Right atrium auricular region (tissue), 2 donors: ENCODE measurements at places on chromosomes 5 and 9.

- no peak for DNase-seq
These were observed 61.0 kb downstream of the GRAMD2B start for GRCh38 chr5:126484253-126484652.

DNA sequence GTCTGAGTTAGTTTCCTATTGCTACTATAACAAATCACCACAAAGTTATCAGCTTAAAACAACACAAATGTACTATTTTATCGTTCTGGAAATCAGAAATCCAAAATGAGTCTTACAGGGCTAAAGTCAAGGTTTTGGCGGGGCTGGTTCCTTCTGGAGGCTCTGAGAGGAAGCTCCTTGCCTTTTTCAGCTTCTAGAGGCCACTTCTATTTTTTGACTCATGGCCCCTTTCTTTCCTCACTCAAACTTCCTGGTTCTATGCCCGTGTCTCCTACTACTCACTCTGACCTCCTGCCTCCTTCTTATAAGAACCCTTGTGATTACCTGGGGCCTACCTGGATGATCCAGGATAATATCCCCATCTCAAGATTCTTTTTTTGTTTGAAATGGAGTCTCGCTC, 48.2 kb downstream of the GABBR2 start:
- no peak for DNase-seq

- DNase-seq, result peak; percentile 77
These were observed 79.9 kb downstream of the FNBP1 start for GRCh38 chr9:129962889-129963703.

DNA sequence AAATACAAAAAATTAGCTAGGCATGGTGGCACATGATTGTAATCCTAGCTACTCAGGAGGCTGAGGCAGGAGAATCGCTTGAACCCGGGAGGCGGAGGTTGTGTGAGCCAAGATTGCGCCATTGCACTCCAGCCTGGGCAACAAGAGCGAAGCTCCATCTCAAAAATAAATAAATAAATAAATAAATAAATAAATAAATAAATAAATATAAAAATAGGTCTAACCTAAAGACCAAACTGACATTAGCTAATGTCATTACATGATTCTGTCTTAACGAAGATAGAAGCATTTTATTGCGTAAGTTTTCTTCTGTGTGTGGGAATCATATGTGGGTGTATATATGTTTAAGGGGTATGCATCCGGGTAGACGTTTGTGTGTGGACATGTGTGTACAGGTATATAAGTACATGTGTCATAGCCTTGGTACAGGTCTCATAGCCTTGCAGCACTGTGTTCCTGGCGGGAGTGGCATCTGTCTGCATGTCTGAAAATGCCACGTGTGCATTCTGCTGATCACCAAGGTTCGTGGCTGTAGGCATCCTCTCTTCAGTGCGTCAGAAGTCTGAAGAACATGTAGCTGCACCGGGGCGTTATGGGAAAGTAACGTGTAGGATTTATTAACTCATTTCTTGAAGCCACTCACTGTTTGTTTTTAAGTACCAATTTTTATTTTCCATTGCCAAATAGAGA, 298.1 kb downstream of the NR3C1 start:
- no peak for DNase-seq
